Activated CD4-positive, CD25-positive, alpha-beta regulatory T cell treated with anti-CD3 and anti-CD28 coated beads, Interleukin-2, amount 50 U/mL, for 72 hours (primary cell): ENCODE measurements at places on chromosomes 11 and 22.

GRCh38 chr22:28795932-28796856 is 4.2 kb downstream of the XBP1 start:
- DNase-seq = no peak

DNA sequence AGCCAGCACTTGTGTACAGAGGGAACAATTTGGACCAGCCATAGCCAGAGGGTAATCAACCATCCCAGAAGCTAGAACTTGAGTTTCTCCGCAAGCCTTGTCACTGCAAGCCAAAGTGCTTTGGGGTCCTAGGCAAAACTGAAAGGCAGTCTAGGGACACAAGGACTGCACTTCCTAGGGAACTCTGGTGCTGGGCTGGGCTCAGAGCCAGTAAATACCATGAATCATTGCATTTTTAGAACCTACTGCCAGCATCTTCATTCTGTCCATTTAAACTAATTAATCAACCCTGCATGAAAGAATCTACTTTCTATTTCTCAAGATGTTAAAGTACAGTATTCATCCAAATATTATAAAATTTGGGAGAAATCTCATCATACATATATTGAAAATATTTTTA is 20.0 kb downstream of the PATE3 start:
- DNase-seq = no peak

- DNase-seq = no peak
Observed at GRCh38 chr11:16807306-16807705, 68.9 kb downstream of the C11orf58 start.

- DNase-seq = no peak
Observed at GRCh38 chr11:31477528-31478222, 31.7 kb downstream of the IMMP1L start.

- no peak for DNase-seq
Observed at GRCh38 chr11:5923427-5923776, 18.6 kb upstream of the OR56A3 start.

DNA sequence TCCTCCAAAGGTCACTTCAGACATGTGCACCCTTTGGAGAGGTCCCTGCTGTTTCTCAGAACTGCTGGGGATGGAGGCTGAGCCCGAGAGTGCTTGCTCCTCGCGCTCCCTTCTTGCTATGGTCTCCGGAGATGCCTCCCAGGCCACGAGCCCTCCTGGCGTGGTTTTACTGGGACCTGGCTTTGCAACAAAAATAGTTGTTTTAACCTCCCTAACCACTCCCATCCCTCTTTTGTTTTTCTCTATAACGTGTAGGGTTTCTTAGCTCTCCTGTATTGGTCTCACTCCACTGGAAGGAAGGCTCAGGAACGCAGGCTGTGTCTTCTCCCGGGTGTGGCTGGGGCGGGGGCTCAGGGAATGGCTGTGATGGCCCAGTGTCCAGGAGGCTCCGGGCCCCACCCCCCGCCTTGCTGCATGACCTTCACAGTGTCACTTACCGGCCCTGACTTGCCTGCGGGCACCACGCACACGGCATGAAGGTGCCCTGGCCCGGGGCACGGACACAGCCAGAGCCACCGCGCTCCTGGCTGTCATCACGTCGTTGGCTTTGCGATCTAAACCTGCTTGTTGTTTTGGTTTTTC is 5.6 kb downstream of the PTDSS2 start:
- no peak for DNase-seq

- no peak for DNase-seq
Observed at GRCh38 chr11:128469220-128469619, 118.1 kb downstream of the ETS1 start.

GRCh38 chr11:69297787-69298266 is 3.9 kb downstream of the MYEOV start:
- DNase-seq = no peak

GRCh38 chr11:3192511-3193372 is 25.9 kb downstream of the MRGPRG start:
- no peak for DNase-seq

DNA sequence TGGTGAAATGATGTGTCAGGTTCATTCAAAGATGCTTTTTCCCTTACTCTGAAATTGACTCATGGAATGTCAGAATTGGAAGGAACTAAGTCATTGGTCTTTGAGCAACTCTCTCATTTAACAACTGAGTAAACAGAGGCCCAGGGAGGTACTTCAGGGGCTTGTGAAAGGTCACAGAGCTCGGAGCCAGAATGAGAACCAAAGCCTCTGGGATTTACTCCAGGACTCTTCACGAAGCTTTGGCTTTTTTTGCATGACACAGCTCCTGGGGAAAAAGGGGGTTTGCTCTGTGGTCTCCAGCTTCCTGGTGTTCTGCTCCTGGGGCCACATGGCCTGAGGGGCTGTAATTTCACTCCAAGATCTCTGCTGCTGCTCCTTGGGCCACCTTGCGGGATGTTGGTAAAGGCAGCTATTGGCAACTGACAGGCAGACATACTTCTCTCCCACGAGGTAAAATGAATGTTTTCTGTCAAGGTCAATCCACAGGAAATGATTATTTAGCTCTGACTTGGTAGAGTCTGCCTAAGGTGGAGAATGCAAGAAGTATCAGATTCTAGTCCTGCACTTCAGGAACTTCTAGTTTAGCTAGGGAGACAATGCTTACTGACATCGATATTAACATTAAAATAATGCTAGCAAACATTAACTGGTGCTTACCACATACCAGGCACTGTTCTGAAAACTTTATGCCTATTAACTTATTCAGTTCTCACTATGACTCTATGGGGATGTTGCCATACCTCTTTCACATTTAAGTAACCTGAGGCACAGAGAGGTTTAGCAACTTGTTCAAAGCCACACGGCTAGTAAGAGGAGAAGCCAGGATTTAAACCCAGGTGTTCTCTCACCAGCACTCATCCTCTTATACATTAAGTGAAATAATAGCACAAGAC is 16.1 kb downstream of the PKNOX2 start:
- no peak for DNase-seq

DNA sequence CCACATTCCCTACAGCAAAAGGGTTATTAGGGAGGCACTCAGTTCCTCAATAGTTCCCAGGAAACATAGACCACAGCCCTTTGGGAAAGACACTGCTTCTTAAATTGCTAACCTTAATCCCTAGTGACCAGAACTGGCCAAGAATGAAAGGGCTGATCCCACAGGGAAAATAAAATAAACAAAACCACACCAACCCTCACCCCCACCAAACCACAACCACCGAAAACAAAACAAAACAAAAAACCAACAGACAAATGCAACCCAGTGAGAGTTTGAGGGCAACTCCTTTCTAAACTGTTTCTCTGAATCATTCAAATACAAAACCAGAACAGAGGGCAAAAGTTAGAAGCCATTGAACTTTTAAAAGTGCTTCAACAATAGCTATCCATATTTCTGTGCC is 57.2 kb downstream of the NAV2 start:
- no peak for DNase-seq

GRCh38 chr11:7514099-7514591 is 346 bp downstream of the PPFIBP2 start:
- no peak for DNase-seq

GRCh38 chr22:49044091-49044490 is 783.6 kb downstream of the BRD1 start:
- DNase-seq = no peak

DNA sequence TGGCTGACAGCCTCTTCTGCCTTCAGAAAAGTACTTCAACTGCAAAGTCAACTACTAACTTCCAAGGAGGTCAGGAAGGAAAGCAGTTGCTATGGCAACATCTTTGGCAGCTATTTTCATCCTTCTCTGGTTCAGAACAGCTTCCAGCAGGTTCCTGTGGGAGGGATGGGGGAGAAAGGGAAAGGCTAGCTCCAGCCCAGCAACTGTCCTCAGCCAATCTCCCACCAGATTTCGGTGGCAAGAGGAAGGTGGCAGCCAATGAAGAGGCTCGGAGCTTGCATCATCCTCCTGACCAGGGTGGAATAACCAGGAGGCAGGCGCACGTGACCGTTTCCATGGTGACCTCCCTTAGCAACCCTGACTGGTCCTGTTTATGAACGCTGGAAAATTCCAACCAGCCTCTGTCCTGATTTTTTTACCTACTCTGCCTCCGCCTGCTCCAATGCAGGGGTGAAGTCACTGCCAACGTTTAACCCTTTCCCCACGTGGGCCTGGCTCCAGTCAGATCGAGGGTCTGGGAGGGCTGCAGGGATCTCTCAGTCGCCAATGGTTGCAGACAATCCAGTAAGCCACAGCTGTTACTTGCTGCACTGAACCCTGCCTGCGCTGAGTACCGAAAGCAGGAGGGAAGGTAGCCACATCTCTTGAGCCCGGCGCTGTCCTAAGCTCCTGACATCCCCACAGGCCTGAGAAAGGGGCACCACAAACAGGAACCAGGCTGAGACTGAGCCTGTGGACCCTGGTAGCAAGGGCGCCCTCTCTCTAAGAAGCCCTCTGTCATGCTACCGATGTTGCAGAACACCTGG is 11.2 kb upstream of the MALAT1 start:
- DNase-seq = peak; percentile 54

DNA sequence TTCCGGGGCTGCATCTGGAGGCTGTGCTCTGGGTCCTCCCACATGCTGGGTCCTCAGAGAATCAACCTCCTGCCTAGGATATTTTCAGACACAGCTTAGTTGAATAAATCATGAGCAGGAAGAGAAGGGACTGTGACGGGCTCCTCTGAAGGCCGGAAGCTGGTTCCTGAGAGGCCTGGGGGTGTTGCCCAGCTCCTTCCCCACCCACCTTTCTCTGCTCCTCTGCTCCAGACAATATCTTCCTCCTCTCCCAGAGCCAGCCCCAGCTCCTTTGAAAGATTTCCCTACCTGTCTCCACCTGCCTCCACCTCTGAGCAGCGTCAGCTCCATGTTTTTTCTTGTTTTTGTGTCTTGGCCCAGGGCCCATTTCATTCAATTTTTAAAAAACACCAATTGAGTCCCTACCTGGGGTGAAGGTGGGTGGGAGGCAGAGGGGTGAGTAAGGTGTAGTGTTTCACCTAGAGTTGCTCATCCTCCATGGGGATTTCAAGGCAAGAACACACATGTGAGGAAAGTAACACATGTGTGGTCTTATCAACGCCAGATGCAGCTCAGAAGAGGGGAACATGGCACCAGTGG is 24.8 kb upstream of the THY1 start:
- no peak for DNase-seq

DNA sequence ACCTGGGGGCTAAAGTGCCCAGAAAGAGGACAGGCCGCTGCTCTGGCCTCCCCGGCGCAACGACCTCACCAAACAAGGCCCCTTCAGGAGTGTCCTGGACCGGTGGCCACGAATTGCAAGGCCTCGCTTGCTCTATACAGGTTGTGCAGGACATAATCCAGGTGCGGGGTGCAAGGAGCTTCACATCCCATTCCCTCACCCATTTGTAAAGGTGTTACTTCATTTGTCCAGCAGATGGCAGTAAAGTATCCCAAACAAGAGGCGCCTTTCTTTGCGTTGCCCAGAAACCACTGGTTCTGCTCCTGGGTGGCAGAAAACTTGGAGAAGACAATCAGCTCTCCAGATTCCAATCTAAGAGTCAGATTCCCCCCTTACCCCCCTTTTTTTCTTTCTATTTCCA is 35.9 kb upstream of the PRDM11 start:
- DNase-seq = no peak

- DNase-seq = peak; percentile 67
Observed at GRCh38 chr11:48172818-48173609, 43.6 kb upstream of the OR4B1 start.

GRCh38 chr11:118896472-118896913 is 12.8 kb downstream of the CXCR5 start:
- DNase-seq = no peak

DNA sequence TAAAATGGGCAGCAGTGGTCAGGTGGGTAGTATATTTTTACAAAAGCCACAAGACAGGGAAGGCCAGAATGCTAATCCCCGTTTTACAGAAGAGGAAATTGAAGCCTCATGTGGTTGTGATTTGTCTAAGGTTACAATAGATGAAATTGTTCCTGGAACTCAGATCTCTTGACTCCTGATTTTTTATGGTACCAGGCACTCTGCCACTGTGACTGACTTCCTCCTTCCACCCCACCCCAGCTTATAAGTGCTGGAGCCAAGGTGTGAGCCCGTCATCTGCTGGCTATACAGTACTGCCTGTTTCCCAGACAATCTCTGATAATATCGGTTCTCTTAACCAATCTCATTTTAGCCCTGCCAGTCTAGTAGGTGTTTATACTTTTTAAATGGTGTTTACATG is 1.9 kb downstream of the SLC5A1 start:
- DNase-seq = no peak

DNA sequence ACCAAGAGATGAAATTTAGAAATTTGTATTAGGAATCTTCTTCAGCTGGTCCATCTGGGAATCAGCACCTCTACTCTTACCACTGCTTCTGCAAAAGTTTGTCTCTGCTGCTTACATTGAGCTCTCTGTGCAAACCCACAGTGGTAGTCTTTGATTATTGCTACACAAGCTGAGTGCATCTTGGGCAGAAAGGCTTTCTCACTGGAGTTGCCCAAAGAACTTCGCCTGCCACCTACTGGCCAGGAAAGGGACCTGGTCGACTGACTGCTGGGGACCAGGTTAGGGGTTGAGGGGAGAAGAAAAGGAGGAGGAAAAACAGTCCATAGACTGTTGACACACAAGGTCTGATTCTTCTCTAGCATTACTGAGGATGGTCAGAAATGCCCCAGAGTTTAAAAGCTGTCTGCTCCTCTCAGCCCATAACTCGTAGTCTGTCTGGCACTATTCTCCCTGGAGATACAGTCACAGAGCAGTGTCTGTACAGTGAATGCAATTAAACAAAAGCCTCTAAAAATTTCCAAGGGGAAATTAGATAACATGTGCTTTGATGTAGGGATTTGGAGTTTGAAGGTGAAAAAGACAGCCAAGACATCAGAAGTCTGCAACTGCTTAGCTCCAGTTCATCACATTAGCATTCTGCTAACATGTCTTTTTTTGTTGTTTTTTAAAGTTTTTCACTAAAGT is 215.0 kb upstream of the CTSC start:
- peak; percentile 49 for DNase-seq

DNA sequence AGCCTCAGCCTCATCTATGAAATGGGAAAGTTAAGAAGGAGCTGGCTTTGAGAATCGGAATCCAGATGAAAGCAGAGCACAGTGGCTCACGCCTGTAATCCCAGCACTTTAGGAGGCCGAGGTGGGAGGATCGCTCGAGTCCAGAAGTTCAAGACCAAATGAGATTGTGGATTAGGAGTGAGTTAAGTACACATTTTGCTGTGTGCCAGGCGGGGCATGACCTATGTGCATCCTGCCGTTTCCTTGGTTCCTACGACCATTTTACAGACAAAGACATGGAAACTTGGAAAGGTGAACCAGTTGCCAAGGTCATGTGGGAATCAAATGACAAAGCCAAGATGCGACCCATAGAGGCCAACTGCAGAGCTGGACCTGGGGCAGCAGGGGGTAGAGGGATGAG is 4.2 kb downstream of the PLA2G3 start:
- DNase-seq = no peak

GRCh38 chr11:62171261-62171723 is 18.7 kb upstream of the SCGB1D1 start:
- DNase-seq = peak; percentile 63

GRCh38 chr11:37712251-37712650 is 1114.2 kb upstream of the RAG2 start:
- no peak for DNase-seq

DNA sequence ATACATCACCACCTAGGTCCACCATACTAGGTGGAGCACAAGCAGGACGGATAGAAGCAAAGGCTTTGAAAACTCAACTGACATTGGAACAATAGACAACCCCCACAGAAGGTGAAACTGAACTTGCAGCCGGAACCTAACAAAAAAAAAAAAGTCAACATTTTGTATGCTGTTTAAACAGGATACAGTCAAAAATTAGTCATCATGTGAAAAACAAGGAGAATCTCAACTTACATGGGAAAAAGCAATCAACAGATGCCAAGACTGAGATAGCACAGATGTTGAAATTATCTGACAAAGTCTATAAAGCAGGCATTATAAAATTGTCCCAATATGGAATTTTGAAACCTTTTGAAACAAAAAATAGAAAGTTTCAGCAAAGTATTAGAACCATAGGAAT is 123.8 kb downstream of the RAB38 start:
- DNase-seq = no peak
